ENCODE measurements at places on chromosomes 2 and 18.

- no peak for DNase-seq
These were observed 8.3 kb upstream of the GAL3ST2 start for GRCh38 chr2:241768251-241768711.

DNA sequence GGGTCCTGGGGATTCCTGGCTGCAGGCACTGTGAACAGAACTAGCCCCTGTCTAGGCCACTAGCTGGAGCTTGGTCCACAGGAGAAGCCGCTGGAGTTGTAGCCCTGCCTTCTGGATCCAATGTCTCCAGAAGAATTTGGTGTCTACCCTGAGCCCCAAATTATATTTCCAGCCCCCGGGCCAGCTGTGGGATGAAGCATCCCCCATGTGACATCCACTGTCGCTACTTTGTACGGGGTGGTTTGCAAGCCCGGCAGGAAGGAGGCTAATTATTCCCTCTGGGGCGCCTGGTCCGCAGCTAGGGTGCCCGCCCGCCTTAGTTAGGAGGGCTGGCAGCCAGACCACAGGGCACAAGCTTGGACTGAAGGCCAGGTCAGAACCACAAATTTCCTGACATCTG, 106.5 kb downstream of the SMAD7 start:
- no peak for DNase-seq

GRCh38 chr2:241601841-241602240, 35.1 kb downstream of the THAP4 start:
- DNase-seq, result no peak

- DNase-seq, result no peak
These were observed 6.6 kb downstream of the TRAF3IP1 start for GRCh38 chr2:238326801-238327365.

DNA sequence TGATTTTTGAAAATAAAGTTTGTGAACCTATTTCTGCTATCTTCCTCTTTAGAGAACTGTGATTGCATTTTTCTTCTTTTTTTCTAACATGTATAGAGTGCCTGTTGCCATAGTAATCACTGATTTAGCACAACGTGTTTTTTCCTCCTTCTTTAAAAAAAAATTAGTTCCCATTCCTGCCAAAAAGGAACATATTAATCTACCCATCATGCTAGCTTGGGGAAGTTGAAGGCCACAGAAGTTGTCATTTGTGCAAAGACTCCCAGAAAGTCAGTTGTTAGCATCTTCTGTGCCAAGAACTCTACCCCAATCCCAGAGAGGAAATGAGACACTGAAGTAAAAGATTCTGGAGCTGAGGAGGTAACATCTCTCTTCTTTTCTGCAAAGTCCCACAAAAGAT, 57.3 kb downstream of the SLC8A1 start:
- no peak for DNase-seq

GRCh38 chr18:11005528-11005927, 143.8 kb downstream of the PIEZO2 start:
- DNase-seq, result no peak

All from BJ (cell line).